ENCODE measurements at places on chromosomes 7 and 10.

DNA sequence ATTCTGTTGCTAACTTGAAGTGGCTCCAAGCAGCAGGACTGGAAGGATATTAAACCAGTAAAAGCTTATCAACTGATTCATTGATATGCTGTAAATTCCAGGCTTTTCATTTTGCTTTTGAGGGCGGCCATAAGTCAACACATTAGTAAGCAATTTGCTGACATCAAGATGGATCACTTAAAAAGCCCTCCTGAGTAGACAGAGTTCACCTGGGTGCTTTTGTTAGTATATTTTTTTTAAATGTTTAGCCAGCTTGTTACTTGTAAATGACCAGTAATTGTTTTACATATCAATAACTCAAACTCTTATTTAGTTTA lies 26.5 kb downstream of the RNF32 start:
- DNase-seq, result peak; percentile 46

- DNase-seq, result no peak
Measured at GRCh38 chr7:46279290-46279689, 358.2 kb upstream of the IGFBP3 start.

DNA sequence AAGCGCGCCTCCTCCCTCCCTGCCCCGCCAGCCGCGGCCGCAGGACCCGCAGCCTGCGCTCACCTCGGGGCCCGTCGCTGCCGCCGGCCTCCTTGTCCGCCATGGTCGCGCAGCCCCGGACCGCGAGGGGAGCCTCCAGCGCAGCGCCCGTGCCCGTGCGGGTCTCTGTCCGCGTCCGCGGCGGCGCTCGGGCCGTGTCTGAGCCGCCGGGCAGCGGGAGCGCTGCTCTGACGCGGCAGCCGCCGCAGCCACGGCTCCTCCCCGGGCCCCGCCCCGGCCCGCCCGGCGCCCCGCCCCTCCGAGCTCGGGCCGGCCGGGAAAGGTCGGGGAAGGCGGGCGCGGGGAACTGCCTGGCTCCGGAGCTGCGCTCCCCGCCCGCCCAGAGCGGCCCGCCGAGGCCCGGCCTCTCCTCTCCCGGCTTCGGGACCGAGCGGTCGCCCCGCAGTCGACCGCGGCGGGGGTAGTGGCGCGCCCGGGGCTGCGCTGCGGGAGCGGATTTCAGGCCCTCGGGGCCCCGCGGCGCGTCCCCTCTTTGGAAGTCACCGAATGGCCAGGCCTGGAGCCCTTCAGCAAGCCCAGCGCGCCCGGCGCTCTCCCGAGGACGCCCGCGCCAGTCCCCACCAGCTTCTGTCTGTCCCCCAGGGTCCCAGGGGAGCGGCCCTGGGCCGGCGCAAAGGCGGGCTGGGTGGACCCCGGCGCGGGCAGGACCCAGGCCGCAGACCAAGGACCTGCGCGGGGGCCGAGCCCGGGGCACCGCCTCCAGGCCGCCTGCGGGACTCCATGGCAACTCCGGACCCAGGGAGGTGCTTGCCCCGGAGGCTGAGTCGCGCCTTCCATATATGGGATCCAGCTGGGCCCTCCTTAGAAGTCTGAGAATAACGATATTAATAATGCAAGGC lies at the start of gene HSPA12A:
TSS of gene HSPA12A (minus strand) at position 200 of the 899 bp plus-strand sequence. CDS start at position 103, 97 bp downstream.
- peak; percentile 29 for DNase-seq

- peak; percentile 77 for DNase-seq
Measured at GRCh38 chr7:70728872-70729552, 402.9 kb upstream of the GALNT17 start.

DNA sequence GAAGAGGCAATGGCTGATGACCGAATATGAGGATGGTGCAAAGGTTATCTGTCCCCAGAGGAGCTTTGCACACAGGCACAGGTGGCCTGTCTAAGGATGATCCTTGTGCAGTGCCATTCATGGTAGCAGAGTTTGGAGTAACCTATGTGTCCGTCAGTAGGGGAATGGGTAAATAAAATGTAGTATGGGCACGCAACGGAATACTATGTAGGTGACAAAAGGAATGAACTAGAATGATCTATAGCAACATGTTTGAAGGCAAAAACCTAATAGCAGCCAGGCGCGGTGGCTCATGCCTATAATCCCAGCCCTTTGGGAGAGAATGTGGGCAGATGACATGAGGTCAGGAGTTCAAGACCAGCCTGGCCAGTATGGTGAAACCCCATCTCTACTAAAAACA lies 41.6 kb upstream of the ECHDC3 start:
- DNase-seq, result no peak

DNA sequence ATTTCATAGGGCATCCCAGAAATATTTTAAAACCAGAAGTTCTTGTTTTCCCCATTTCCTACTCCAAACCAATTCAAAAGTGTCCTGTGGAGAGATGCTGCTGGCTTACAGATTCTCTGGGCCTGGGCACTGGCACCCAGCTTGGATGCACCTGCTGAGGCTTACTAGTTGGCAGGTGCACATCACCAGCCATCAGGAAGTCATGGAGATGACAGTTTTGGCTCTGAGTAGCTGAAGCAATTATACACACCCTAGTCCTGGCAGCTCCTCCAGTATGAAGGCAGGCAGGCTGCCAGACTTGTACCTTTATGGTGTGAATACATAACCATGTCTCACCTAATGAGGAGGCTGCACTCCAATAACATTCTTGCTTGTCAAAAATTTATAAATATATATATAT lies 276.6 kb upstream of the GHITM start:
- peak; percentile 9 for DNase-seq

GRCh38 chr7:63008366-63008765 lies 990.3 kb upstream of the ZNF722 start:
- no peak for DNase-seq

GRCh38 chr10:61063901-61064300 lies 119.9 kb upstream of the RHOBTB1 start:
- DNase-seq, result no peak

DNA sequence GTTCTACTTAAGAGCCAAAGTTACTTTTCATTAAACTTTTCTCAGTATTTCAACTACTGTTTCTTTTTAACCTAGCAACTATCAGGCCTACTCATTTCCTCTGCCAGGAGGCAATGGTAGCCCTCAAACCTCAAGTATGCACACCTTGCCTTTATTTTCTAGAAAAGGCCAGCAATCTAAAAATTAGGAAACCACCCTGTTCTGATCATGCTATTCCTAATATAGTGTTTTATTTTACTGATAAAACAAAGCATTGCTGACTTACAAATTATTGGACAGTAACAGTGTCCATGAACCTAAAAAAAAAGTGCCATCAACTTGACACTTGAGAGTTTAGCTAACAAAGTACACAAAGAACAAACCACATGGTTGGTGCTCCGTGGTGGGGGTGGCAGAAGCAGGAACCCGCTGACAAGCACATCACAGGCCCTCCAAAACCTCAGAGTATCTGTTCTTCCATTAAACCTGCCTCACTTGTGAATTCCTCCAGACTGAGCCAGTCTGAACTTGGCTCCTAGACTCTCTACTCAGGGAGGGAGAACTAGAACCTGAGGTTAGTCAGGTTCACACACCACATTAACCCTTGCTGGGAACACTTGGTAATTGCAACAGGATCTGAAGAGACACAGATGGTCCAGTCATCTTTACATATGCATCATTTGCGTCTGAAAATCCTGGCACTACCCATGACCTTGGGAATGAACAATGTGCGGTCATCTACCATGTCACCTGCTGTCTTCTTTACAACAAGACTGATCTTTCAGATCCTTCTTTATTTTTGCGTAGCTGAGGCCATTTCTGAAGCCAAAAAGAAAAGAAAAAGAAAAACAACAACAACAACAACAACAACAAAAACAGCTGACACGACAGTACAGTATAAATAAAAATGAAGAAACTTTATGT lies 31.9 kb downstream of the PIP4K2A start:
- no peak for DNase-seq

- no peak for DNase-seq
Measured at GRCh38 chr10:122216047-122216446, 55.0 kb upstream of the BTBD16 start.

GRCh38 chr7:105741982-105742381 lies 134.4 kb downstream of the ATXN7L1 start:
- DNase-seq, result no peak

GRCh38 chr10:113590581-113590980 lies 37.7 kb downstream of the HABP2 start:
- no peak for DNase-seq

- DNase-seq, result no peak
Measured at GRCh38 chr7:117251687-117252086, 71.2 kb downstream of the WNT2 start.

DNA sequence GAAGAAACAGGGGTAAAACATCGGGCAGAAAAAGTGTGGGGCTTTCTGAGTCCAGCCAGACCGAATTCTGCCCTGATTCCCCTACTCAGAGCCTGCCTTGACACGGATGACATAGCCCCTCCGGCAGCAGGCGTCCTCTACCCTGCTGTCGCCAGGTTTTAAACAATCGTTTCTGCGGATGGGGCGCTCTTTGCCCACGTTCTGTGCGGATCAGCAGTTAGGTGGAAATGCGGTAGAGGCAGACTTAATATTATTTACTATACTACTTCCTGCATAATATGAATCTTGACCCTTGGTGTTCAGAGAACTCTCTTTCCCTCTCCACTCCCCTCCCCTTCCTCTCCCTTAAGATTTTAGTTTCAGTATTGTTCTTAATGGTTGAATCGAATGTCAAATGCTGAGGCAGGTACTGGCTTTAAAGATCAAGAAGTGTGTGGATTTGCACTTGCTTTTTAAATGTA lies 2.4 kb downstream of the GATA3 start:
- no peak for DNase-seq

DNA sequence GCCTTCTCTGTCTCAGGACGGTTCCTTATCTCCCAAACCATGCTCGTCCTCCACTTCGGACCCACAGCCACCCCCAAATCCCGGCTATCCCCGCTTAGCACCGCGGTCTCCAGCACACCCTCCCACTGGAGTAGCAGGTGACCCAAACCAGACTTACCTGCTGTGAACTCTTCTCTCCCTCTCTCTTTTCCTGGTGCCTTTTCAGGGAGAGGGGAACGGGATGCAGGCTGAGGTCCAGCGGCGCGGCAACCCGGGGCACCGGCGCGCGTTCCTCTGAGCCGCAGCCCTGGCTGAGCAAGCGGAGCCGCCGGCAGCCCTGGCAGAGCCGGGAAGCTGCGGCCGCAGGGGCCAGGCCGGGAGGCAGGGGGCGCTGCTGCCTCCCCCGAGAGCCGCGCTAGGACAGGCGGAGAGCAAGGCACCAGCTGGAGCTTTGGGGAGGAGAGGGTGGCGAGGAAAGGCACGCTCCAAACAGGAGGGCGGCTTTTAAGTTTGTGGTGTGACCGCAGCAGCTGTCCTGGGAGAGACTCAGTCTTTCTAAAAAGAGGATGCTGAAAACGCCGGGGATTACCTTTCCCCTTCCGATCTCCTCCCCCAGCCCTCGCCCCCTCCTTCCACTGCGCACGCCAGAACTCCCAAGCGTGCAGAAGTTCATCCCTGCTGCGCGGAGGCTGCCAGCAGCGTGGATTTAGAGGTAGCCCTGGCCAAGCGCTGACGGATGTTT lies at the start of gene SEMA3D:
TSS of gene SEMA3D (minus strand) at position 536 of the 721 bp plus-strand sequence. CDS start 65,165 bp downstream, outside the sequence.
- peak; percentile 82 for DNase-seq

- DNase-seq, result no peak
Measured at GRCh38 chr7:50646069-50646468, 80.9 kb upstream of the DDC start.

DNA sequence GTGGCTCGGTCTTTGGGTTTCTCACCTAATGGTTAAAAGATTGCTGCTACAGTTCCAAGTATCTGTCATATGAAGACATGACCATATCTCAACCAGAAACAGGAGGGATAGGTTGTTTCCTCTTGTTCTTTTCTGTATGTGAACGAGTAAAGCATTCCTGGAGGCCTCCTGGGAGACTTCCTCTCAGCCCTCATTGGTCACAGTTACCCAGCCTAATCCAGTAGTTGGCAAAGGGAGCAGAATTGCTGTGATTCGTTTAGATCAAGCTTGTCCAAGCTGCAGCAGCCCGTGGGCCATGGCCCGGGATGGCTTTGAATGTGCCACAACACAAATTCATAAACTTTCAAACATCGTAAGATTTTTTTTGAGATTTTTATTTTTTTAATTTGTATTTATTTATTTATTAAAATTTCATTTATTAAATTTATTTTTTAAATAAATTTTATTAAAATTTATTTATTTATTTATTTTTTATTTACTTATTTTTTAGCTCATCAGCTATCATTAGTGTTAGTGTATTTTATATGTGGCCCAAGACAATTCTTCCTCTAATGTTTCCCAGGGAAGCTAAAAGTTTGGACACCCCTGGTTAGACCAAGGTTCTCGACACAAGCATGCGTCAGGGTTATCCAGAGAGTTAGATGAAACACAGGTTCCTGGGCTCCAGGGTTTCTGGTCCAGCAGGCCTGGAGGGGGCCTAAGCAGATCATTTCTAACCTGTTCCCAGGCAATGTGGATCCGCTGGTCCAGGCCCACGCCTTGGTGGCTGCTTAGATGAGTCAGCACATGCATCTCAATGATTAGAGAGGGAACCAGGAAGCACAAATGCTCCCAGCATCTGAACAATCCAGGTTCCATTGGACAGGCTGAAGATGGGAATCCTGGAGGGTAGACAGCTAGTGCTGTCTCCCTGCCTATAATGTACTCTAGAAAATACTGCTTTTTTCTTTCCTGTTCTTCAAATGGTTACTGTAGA lies 25.6 kb downstream of the CDC123 start:
- no peak for DNase-seq

DNA sequence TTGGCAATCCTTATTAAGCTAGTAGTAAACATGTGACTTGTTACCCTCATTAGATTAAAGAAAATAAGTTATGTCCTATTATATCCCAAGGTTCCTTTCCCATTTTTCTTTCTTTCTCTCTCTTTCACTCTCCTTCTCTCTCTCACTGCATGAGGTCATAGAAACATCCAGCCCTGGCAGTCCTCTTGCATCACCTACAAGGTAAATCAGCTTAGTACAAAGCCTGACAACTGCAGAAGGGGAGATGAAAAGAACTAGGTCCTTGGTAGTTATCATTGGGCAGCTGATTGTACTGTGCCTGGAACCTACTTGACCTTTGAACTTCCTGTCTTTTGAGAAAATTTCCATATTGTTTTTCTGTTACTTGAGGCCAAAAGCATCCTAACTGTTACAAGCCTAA lies 307.9 kb upstream of the SP8 start:
- DNase-seq, result no peak

- no peak for DNase-seq
Measured at GRCh38 chr7:37656913-37657530, 26.5 kb upstream of the GPR141 start.

DNA sequence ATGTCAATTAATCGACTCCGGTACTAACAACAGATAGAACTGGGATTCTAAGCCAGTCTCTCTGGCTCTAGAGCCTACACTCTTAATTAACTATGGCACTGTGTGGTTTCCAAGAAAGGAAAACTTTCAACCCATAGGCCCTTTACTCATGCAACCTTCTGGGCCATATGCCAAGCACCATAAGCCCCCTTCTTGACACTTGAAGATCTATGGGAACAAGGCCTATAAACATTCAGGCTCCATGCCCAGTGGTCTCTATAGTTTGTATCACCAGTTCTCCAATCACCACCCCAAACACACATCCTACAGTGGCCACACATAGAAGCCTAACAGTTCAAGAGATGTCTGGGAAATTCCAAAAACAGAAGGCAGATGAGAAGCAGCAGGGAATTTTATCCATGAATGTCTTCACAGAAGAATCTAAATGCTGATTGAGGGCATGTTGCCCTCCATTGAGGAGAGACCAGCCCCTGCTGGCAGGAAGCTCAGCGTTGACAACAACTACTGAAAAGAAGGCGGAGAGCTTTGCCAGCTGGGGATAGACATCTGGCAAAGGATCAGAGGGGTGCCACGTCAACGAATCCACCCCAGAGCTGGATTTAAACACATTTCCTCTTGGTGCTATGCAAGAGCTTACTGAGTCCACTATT lies 64.4 kb downstream of the GRM3 start:
- DNase-seq, result peak; percentile 59

- no peak for DNase-seq
Measured at GRCh38 chr7:50155755-50156154, 62.7 kb upstream of the ZPBP start.
